ENCODE measurements at places on chromosomes 13 and 19.

DNA sequence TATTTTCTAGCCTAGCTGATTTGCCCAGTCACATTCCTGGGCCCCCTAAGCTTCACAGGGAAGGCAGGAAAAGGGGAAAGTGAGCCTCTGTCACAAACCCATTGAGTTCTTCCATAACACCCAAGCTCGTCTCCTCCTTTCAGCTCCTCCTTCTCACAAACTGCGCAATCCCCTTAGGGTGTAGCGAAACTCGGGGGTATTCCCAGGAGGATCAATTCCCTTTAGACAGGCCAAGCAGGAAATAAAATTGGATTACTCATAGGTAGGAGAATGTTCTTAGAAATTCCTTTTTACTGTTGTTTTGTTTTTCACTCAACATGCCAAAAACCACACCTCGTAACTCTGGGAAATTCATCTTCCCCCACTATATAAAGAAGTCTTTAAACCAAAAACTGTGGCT is 139.3 kb downstream of the IRS2 start:
- no peak for DNase-seq

DNA sequence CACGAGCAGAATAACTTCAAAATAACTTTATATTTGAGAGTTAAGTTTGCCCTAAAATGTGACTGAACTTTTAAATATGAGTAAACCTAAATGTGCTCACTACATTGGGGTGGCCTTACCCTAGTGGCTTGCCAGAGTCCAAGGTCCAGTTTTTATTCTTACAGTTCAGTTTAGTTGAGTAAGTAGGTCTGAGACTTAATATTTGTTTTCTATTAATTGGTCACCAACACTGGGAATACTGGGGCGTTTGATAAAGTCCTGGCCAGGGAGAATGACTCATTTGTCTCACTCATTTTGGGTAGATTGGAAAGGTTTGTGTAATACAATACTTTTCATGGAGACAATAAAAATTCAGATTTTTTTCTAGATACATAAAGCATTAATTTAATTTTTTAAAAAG is 127.8 kb upstream of the SPATA13 start:
- DNase-seq: no peak

DNA sequence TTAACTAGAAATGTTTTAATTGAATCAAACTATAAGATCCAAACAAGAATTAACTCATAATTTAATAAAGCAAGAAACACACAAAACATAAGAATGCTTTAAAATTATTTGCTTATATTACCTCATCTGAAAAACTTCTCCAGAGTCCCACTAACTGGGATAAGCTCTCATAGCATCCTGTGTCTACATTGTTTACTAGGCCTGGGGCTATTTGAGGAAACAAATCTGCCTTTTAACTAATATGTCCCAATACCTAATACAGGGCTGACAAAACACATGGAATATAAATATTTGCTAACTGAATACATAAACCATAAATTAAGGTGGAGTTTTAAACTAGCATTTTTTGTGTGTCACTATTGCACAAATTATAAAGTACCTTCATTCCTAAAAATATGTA is 1399.8 kb upstream of the SLC10A2 start:
- DNase-seq: no peak

DNA sequence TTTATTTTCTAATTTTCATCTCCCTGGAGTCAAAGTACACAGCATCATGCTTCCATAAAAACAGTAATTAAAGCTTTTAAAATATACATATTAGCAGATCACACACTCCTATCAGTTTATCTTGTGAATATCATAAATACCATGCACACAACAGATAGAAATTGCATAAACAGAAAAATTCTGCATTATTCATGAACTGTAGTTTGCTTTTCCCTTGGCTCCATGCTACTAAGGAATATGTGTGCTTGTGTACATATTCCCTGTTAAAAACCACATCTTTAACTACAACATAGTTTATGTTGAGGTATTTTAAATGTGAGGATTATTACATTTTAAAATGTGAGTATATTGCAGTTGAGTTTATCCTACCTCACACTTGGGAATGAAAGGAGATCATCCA is 193.5 kb downstream of the FGF14 start:
- DNase-seq: no peak

GRCh38 chr19:18419699-18420460 is 682 bp downstream of the SSBP4 start:
- DNase-seq: no peak

Data from stimulated activated CD8-positive, alpha-beta memory T cell treated with anti-CD3 and anti-CD28 coated beads, Interleukin-4, amount 100 ng/mL, for 24 hours (primary cell).